RPMI7951 (cell line): ENCODE measurements at places on chromosomes 13 and 19. TPM values are rescaled to one million over a fixed set of nuclear protein-coding genes. Genes with fewer than 3 reads are reported as not detected.
A peak's percentile ranks its signal among the peaks of the same experiment; 100 is the strongest.

DNA sequence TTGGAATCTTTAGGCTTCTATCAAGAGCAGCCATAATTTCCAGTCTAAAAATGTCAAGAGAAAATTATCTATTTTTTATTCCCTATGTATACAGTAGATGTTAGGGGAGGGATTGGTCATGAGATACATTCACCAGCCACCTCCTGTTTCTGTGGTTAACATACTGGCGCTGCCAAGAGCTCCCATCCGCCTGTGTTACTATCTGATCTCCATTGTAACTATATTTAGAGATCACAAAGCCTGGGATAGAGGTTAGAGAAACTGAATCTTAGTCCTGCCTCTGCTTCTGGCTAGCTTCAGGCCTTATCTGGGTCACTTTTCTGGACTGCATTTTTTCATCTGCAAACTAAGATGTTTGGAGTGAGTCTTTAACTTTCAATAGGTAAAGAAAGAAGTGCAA lies 46.3 kb downstream of the POLR1D start:
- DNase-seq, result peak; percentile 38

The TNNT1 gene
- total RNA-seq, result 32.5 and 42.4 TPM in 2 replicates

DNA sequence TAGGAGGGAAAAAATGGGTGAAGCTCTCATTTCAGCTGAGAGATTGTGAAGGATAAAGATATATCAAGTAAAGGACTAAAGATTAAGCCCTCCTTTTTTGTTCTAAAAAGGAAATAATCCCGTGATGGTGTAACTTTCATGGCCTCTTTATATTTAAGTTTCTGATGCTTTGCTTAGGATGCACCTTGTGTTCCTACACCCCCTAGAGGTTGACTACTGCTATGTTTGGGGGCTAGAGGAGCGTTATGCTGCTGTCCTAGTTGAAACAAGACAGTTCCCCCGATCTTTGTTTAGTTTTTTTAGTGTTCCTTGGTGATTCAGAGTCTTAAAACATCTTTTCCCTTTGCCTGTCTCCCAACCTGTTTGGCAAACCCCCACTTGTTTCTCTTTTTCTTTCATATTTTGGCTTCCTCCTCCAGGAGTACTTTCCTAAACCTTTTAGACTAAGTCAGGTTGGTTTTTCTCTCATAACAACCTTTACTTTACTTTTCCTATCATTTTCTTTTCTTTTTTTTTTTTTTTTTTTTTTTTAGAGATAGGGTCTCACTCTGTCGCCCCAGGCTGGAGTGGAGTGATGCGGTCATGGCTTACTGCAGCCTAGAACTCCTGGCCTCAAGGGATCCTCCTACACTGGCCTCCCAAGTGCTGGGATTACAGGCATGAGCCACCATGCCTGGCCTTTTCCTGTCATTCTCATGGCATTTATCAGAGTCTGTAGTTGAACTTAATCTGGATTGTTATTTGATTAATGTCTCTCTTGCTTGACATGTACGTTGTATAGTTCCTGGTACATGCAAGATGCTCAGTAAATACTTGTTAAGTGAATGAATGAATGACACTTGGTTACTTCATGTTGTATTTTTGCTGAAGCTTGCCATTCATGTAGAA lies 2.8 kb downstream of the UBA2 start:
- DNase-seq, result peak; percentile 57

DNA sequence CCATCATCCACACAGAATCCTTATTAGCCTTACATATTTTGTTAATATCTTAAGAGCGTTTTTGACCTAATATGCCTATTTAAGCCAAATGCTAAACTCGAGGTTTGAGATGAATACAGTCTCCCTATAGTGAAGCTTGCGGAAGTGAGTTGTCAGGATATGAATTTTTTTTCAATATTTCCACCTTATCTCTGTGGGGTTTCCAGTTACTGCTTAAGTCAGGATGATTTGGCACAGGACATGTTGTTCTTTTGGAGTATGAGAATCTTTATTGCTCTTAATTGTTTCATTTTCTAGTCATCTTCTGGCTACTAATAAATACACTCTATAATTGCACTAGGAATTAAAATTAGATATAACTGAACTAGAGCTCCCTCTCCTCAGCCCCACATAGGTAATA lies 44.2 kb upstream of the GPC6 start:
- no peak for DNase-seq
